ENCODE measurements at places on chromosomes 11 and 22.
A peak's percentile ranks its signal among the peaks of the same experiment; 100 is the strongest.

DNA sequence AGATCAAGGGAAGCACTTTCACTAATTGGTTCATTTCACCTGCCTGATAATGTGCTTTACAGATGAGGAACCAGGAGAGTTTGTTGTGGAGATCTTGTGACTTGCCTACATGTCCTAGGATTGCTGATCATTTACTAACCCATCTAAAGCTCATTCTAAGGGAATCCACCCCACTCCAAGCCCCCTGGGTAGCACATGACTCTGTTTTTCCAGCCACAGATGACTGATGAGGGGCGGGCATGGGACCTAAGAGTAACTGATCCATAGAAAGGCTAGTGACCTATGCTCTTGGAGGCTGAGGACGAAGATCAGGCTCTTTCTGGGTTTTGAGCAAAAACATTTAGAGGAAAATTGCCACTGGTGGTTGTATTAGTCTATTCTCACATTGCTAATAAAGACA, 378.1 kb downstream of the CADM1 start:
- DNase-seq = no peak

DNA sequence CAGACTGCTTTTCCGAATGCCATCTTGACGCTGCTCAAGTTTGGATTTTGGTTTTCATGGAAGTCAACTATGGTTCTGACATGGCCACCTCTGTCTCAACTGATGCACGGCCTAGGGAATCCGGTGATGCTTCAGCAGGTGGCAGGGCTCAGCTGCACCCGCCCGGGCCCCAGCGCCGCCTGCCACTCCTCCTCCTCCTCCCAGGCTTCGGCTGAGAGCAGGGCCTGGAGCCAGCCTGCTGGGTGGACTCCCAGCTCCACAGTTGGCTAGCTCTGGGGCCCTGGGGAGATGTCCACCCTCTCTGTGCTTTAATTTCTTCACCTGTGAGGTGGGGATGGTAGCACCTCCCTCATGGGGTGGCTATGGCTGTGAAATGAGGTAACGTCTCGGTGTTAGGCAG, 20.3 kb upstream of the NFAM1 start:
- DNase-seq = no peak

DNA sequence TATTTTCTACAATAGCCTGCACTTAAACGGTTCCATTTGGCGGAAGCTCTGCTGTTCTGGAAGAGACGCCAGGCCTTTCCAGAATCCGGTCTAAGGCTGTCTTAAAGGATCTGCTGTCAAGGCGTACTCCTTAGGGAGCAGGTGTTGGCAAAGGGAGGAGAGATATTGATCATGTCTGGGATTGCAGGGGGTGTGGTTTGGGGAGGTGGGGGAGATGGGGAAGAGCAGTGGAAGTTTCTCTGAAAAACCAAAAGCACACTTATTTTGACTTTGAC, 22.5 kb upstream of the WNT11 start:
- no peak for DNase-seq

GRCh38 chr11:83456075-83456474, 169.9 kb upstream of the CCDC90B start:
- no peak for DNase-seq

- no peak for DNase-seq
Measured at GRCh38 chr11:69647761-69648497, 7.0 kb downstream of the CCND1 start.

DNA sequence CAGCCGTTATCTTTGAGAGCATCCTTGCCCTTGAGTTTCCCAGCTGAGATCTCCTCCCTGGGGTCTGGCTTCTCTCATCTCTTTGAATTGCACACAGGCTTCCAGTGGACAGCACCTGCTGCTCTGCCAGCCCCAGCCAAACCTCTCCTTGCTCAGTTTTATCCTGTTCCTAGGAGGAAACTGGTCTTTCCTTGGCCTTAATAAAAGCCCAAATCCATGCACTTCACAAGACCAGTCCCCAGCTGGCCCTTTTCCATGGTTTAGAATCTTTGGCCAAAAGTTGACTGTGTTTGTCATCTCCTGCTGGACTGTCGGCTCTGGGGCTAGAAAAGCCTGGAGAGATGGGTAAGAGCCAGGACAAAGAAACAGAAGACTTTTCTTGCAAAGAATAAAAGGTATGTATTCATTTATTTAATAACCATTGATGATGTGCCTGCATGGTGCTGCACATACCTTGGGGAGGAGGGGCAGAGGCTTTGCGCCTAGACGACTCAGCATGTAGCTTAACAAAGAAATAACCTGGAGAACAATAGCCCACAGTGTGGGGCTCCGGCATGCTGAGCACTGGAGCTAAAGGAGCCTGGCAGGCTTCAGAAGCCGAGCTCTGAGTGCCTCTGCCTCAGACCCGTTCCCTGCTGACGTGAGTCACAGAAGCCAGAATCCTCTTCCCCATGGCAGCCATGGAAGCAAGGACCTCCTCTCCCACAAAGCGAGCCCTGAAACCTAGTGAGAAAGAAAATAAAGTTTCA, 319.3 kb upstream of the B3GAT1 start:
- no peak for DNase-seq

GRCh38 chr22:39994566-39995392, at the start of gene FAM83F:
Gene FAM83F (plus strand): TSS chr22:39994954. CDS start chr22:39995043, 89 bp downstream.
- peak; percentile 93 for DNase-seq

- no peak for DNase-seq
Measured at GRCh38 chr22:33529424-33530113, 390.7 kb downstream of the LARGE1 start.

GRCh38 chr22:28247667-28248363, 328.8 kb upstream of the PITPNB start:
- DNase-seq = no peak

DNA sequence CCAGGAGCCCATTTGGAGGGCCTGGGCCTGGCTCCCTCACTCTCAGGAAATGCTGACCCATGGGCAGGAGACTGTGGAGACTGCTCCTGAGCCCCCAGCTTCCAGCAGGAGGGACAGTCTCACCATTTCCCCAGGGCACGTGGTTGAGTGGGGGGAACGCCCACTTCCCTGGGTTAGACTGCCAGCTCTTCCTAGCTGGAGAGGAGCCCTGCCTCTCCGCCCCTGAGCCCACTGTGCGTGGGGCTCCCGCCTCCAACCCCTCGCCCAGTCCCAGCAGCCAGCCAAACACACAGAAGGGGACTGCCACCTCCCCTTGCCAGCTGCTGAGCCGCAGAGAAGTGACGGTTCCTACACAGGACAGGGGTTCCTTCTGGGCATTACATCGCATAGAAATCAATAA, 37.1 kb downstream of the CDKN1C start:
- DNase-seq = no peak

- no peak for DNase-seq
Measured at GRCh38 chr22:26602127-26602526, 12.2 kb upstream of the TPST2 start.

DNA sequence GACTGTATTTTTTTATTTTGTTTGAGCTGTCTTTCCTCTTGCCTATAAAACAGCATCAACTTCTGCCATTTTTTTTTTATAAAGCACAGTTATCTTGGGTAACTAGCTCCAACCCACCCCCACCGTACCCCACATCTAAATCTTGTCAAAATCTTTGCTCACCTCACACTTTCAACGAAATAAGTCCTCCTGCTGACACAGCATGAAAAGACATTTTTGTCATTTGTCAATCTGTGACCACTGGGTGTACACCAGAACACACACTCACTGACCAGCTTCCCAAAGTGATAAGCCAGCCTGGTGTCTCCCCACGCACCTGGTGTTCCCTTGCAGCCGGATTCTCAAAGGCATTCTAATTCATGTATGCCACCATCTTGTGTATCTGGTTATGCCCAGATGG, 1.7 kb upstream of the TECTA start:
- DNase-seq = no peak

- DNase-seq = no peak
Measured at GRCh38 chr11:96075532-96075959, 151.6 kb upstream of the MTMR2 start.

DNA sequence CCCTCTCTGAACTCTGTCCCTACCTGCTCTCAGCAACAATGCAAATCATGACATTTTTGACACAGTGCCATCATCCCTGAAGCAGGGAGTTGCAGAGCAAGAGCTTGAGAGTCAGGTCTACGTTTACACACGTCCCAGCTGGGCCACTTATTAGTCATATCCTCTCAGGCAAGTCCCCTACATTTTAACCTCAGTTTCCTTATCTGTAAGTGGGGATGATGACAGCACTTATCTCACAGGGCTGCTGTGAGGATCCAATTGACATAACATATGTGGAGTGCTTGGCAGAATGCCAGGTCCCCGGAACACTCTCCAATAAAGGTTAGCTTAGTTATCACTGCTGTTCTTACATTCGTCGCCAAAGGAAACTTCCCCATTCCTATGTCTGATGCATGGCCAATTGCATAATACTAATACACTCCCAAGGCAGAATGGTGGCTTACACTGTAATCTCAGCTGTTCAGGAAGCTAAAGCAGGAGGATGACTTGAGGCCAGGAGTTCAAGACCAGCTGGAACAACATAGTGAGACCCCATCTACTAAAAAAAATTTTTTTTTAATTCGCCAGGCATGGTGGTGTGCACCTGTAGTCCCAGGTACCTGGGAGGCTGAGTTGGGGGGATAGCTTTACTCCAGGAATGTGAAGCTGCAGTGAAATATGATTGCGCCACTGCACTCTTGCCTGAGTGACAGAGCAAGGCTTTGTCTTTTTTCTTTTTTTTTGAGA, 16.6 kb downstream of the ASCC2 start:
- DNase-seq = peak; percentile 95

DNA sequence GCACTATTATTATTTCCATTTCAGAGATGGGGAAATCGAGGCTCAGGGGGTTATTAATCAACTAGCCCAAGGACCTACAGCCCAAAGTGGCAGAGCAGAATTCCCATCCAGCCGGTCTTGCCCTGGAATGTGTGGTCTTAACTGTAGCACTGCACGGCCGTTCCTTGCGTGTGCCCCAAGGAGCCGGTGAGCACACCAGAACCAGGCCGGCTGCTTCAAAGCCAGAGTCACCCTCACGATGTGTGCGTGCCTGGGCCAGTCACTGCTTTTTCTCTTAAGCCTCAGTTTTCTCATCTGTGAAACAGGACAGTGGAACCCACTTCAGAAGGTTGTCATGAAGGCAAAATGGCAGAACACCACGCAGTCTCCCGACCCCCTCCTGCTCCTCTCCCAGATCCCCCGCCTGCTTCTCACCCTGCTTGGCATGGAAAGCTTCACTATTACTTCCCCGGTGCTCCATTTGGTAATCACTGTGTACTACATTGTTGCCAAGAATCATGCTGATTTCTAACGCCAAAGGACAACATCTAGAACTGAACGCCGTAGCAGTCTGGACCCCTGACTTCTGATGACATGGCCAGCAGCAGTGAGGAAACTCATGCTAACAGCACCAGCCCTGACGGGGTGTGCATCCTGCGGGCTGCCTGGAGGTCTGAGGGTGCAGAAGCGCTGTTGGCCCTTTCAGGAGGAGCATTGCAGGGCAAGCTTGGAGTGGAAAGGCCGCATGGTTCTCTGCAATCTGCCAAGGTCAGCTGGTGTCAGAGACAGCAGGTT, 106.8 kb upstream of the B3GAT1 start:
- DNase-seq = no peak

DNA sequence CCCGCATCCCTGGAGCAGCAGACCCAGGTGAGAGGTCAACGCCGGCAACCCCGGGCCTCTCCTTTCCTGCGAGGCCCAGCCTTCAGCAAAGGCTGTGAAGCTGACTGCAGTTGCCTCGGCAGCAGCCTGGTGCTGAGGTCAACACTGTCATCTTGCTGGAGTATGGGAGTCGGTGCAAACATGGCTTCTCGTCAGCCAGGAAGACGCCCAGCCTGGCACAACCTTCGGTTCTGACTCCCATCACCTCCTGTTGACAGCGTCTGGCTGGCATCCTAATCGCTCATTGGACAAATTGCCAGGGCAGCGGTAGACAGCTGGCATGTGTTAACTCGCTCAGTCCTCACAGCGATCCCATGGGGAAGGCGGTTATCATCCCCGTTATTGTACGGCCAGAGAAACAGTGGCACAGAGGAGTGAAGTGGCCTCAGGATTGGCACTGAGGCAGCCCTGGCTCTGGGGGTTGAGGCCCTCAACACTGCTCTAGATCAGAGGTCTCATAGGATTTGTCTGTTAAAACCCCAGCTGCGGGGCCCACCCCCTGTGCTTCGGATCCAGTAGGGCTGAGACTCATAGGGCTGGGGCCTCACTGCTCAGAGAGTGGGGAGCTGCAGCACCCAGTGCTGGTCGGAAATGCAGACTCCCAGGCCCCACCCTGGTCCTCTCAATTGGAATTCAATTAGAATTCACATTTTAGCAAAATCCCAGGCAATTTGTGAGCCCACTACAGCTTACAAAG, 39.3 kb upstream of the TP53I11 start:
- no peak for DNase-seq

GRCh38 chr11:47592251-47592650, 2.0 kb downstream of the C1QTNF4 start:
- no peak for DNase-seq

DNA sequence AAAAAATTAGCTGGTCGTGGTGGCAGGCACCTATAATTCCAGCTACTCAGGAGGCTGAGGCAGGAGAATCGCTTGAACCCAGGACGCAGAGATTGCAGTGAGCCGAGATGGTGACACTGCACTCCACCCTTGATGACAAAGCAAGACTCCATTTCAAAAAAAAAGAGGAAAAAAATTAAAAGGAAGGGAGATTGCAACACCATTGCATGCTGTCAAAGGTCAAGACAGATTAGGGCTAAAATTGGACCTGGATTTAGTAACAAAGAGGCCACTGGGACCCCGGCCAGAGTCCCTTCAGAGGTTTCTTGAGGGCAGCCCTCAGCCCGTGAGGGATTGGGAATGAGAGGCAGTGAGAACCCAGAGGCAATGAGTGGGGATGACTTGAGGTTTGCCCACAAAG, 8.2 kb upstream of the MAFF start:
- no peak for DNase-seq

- peak; percentile 63 for DNase-seq
Measured at GRCh38 chr11:131910523-131911387, 540.3 kb downstream of the NTM start.

DNA sequence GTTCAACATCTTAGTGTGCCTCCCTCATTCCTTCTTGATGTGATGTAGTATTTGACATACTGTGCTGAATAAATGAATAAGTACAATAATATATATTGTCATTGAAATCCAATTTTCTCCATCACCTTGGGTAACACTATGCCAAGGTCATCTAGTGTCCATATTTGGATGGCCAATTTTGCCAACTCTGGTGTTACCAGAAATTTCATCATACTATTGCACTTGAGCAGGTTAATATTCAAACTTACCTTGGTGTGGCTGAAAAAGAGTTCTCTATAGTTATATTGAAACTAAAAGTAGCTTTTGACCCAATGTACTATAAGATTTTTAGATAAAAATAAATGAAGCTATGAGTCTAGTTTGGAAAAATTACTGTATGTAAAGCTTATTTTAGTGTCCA, 98.2 kb upstream of the SLC6A5 start:
- DNase-seq = no peak

- no peak for DNase-seq
Measured at GRCh38 chr11:47724041-47724729, 9.0 kb upstream of the AGBL2 start.

GRCh38 chr11:34840736-34841386, 75.3 kb downstream of the APIP start:
- peak; percentile 71 for DNase-seq

Measured in T47D (cell line).